Large intestine (tissue), 12 donors: ENCODE measurements at places on chromosomes 12 and 14. TPM values are rescaled to one million over a fixed set of nuclear protein-coding genes. Genes with fewer than 3 reads are reported as not detected.
A peak's percentile ranks its signal among the peaks of the same experiment; 100 is the strongest.

GPR84 gene
- 0.16 TPM for polyA plus RNA-seq

ESPL1 gene
- 31.2 TPM for polyA plus RNA-seq

PIANP gene
- 5.4 TPM for polyA plus RNA-seq

LRRIQ1 gene
- 0.49 TPM for polyA plus RNA-seq

RNASE1 gene
- polyA plus RNA-seq = 107 TPM

CCDC177 gene
- polyA plus RNA-seq = 0.07 TPM

GPR68 gene
- 2.9 TPM for polyA plus RNA-seq

CFAP73 gene
- polyA plus RNA-seq = 0.34 TPM

RNASE4 gene
- polyA plus RNA-seq = 37.1 TPM

- DNase-seq = no peak
- H3K36me3 ChIP-seq = no peaks in the 10 kb centered on the region
- H3K27ac ChIP-seq = no peak overlapping the region
- H3K4me1 ChIP-seq = no peaks in the 10 kb centered on the region
- no peak overlapping the region for H3K4me3 ChIP-seq
- no peaks in the 10 kb centered on the region for H3K27me3 ChIP-seq
These were observed 250.5 kb upstream of the FLRT2 start for GRCh38 chr14:85279407-85279806.

DNA sequence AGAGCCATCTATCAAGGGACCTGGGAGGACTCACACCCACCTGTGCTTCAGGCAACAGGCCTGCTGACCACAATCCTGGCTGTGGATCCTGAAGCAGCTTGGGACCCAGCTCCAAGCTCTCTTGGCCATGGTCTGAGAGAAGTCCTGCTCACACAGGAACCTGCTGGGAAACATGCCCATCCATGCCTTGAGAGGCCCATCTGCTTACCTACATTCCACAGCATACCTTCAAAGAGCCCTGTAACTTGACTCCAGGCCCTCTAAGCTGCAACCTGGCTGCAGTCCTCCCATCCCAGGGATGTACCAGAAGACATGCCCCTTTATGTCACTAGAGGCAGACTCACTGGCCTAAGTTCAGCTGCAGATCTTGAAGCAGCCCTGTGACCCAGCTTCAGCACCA, 61.7 kb upstream of the AMIGO2 start:
- no peaks in the 10 kb centered on the region for H3K27me3 ChIP-seq
- H3K4me3 ChIP-seq = no peak overlapping the region
- no peak for DNase-seq
- no peaks in the 10 kb centered on the region for H3K4me1 ChIP-seq

DNA sequence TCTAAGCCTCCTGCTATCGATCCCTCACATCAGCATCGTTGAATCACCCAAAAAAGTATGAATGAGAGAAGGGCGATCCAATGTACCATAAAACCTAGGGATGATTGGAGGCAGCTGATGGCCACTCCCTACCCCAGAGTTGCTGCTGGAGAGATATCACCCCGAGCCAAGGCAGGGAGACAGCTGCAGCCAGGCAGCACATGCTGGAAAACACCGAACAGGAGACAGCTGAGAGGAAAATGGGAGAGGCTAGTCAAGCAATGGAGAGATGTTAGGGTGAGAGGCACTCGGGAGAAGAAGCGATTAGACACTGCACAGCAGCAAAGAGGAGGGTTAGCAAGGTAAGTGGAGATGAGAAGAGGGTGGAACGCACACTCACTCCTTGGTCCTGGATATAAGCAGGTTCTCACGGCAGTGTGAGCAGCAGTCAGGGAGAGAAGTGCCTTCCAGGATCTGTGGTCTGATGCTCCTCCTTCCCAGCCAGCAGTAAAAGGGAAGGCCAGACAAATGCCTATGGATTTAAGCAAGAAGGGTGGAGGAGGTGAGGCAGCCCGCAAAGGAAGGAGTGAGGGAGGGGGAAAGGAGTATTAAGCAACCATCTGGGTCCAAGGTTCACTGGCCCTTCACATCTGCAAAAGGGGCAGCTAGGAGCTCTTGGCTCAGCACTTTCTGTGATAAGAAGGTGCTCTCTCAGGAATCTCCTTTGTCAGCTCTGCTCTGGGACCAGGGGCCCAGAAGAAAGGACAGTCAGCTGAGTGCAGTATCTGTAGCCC, at the start of gene SLC7A7:
Gene SLC7A7 (minus strand): TSS at position 495 of the 773 bp plus-strand sequence. CDS start 2,037 bp downstream, outside the sequence.
- H3K36me3 ChIP-seq = peaks cover 5% of the 10 kb centered on the region
- peak; percentile 97 for DNase-seq
- peak within 1 kb of the TSS; percentile 92 for H3K27ac ChIP-seq
- H3K4me3 ChIP-seq = peak within 1 kb of the TSS; percentile 66

- no peaks in the 10 kb centered on the region for H3K36me3 ChIP-seq
- H3K27ac ChIP-seq = no peak overlapping the region
- H3K4me3 ChIP-seq = no peak overlapping the region
- H3K4me1 ChIP-seq = no peaks in the 10 kb centered on the region
- no peaks in the 10 kb centered on the region for H3K27me3 ChIP-seq
- no peak for DNase-seq
These were observed 323.5 kb upstream of the PDE3A start for GRCh38 chr12:20044846-20045245.

- no peaks in the 10 kb centered on the region for H3K36me3 ChIP-seq
- no peak overlapping the region for H3K27ac ChIP-seq
- H3K4me3 ChIP-seq = no peak overlapping the region
- no peaks in the 10 kb centered on the region for H3K4me1 ChIP-seq
These were observed 123.7 kb upstream of the DHRS4 start for GRCh38 chr14:23829736-23830471.

DNA sequence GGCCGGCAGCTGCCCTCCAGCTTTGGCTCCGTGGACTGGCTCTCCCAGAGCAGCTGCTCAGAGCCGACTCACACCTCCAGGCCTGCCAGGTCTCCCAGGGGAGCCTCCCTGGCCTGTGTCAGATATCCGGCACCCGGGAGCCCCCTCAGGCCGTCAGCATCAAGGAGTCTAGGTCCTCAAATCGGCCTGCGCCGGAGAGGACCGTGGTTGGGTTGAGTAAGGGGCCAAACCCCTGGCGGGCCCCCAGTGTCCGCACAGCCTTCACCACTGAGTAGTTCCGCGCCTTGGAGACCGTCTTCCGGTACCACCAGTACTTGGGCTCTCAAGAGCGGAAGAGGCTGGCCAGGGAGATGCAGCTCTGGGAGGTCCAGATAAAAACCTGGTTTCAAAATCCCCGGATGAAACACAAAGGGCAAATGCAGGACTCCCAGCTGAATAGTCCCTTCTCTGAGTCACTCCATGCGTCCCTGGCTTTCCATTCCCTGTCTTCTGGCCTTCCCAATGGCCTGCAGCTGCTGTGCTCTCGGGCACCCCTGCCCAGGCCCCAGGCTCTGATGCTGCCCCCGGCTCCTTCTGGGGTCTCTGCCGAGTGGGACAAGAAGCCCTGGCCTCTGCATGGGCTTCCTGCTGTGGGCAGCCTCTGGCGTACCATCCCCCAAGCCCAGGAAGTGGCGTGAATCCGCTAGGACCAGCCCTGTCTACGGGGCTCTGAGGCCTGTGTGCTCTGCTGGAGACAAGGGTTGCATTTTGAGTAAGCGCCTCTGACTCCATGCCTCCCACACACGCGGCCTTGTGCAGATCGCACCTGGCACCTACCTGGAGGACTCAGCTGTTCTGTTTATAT, 245.1 kb upstream of the ATXN7L3B start:
- no peaks in the 10 kb centered on the region for H3K27me3 ChIP-seq
- no peaks in the 10 kb centered on the region for H3K36me3 ChIP-seq
- no peak for DNase-seq
- H3K27ac ChIP-seq = no peak overlapping the region
- no peak overlapping the region for H3K4me3 ChIP-seq

GRCh38 chr12:53974084-53975063, at the start of gene HOTAIR:
HOTAIR (minus strand) TSS chr12:53974954.
- H3K27me3 ChIP-seq = peaks cover 98% of the 10 kb centered on the region

DNA sequence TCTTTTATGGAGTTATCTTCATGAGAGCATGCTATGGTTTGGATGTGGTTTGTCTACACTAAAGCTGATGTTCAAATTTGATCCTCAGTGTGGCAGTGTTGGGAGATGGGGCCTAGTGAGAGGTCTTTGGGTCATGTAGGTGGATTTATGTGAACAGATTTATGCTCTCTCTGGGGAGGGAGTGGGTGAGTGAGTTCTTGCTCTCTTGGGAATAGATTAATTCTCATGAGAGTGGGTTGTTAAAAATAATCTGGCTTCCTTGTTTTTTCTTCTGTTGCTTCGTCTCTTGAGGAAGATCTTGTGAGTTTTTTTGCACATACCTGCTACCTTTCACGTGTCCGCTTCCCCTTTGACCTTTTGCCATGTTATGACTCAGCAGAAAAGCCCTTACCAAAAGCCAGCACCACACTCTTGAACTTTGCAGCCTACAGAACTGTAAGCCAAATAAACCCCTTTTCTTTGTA, 20.5 kb downstream of the DERA start:
- H3K27me3 ChIP-seq = no peaks in the 10 kb centered on the region
- no peak overlapping the region for H3K27ac ChIP-seq
- H3K4me3 ChIP-seq = no peak overlapping the region
- no peak for DNase-seq

DNA sequence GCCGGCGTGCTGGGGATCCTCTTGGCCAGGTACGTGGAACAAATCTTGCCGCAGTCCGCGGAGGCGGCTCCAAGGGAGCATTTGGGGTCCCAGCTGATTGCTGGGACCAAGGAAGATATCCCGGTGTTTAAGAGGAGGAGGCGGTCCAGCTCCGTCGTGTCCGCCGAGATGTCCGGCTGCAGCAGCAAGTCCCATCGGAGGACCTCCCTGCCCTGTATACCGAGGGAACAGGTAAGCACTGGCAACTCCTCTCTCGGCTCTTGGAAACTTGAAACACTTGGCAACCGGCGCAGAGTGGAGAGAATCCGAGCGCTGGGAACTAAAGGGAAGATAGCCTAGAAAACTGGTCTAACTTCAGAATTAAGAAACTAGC, 1.7 kb downstream of the PDE3A start:
- H3K27ac ChIP-seq = peak overlapping the region; percentile 89
- H3K36me3 ChIP-seq = no peaks in the 10 kb centered on the region
- no peaks in the 10 kb centered on the region for H3K27me3 ChIP-seq
- peaks cover 6% of the 10 kb centered on the region for H3K4me1 ChIP-seq

- H3K27ac ChIP-seq = no peak overlapping the region
- no peak overlapping the region for H3K4me3 ChIP-seq
- no peaks in the 10 kb centered on the region for H3K4me1 ChIP-seq
- no peaks in the 10 kb centered on the region for H3K36me3 ChIP-seq
These were observed 1.3 kb downstream of the AK7 start for GRCh38 chr14:96393071-96393691.

DNA sequence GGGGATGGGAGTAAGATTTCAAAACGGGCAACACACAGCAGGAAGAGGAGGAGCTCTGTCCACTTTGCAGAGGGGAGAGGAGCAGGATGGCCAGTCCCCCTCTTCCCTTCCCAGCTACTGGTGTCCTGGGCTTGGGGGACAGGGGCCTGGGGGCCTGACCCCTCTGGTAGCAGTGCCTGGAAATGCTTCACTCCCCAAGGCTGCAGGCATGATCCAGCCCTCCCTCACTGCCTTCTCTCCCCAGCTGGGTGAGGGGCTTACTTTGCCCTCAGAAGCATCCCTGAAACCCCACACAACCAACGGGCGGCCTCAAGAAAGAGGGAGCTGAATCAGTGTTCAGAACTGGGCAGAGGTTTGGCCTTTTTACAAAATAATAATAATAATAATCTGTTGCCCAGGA, 279.5 kb downstream of the DPF3 start:
- no peak overlapping the region for H3K4me3 ChIP-seq
- H3K36me3 ChIP-seq = no peaks in the 10 kb centered on the region
- no peaks in the 10 kb centered on the region for H3K27me3 ChIP-seq

DNA sequence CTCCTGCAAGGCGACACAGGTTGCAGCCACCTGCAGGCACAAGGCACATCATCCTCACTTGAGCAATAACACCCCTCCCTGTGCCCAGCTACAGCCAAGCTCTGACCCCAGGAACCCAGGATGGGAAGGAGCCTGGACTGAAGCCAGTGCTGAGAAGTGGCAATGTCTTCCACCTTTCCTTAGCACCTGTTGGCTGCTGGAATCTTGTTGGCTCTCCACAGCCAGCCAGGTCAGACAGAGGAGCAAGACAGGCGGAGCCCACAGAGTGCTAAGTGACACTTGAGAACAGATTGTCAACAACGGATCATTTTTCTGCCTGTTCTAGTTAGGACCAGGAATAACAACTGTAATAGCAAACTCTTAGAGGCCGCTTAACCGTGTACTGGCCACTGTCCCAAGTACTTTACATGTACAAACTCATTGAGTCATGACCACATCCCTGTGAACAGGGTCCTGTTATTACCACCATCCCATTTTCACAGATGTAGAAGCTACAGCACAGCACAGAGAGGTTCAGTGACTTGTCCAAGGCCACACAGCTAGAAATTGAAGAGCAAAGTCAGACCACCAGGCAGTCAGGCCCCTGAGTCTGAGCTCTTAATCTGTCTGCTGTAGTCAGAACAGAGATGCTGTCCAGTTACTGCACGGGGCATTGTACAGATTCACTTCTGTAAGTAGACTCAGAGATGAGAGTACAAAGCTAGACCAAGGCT, 45.6 kb downstream of the RNFT2 start:
- H3K4me1 ChIP-seq = no peaks in the 10 kb centered on the region
- no peaks in the 10 kb centered on the region for H3K27me3 ChIP-seq
- no peak overlapping the region for H3K4me3 ChIP-seq

- no peak overlapping the region for H3K4me3 ChIP-seq
- no peaks in the 10 kb centered on the region for H3K4me1 ChIP-seq
- no peaks in the 10 kb centered on the region for H3K27me3 ChIP-seq
These were observed 24.1 kb upstream of the ARID2 start for GRCh38 chr12:45705404-45705803.

GRCh38 chr12:53659571-53659981, 16.3 kb downstream of the ATP5MC2 start:
- peak; percentile 52 for DNase-seq
- H3K36me3 ChIP-seq = peaks cover 16% of the 10 kb centered on the region
- H3K27ac ChIP-seq = peak overlapping the region; percentile 76
- H3K4me3 ChIP-seq = no peak overlapping the region

DNA sequence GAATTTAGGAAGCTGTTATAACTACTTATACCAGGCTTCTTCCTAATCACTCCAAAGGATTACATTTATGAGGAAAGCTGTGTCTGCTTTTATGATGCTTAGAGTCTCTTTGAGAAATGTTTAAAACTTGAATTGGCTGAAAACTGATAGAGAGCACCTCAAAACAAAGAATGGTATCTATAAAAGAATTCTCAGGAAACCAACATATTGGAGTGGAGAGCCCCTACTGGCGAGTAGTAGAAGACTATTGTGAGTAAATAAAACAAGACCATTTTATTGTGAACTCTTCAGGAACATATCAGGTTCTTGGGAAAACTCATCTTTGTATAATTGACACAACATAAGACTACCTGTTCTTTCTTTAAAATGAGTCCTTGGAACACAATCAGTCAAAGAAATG, 578.6 kb downstream of the RERGL start:
- H3K27ac ChIP-seq = no peak overlapping the region
- H3K36me3 ChIP-seq = no peaks in the 10 kb centered on the region
- H3K27me3 ChIP-seq = no peaks in the 10 kb centered on the region
- H3K4me3 ChIP-seq = no peak overlapping the region
